IMR-90 (cell line): ENCODE measurements at places on chromosomes 6 and 20. TPM values are rescaled to one million over a fixed set of nuclear protein-coding genes. Genes with fewer than 3 reads are reported as not detected.

DNA sequence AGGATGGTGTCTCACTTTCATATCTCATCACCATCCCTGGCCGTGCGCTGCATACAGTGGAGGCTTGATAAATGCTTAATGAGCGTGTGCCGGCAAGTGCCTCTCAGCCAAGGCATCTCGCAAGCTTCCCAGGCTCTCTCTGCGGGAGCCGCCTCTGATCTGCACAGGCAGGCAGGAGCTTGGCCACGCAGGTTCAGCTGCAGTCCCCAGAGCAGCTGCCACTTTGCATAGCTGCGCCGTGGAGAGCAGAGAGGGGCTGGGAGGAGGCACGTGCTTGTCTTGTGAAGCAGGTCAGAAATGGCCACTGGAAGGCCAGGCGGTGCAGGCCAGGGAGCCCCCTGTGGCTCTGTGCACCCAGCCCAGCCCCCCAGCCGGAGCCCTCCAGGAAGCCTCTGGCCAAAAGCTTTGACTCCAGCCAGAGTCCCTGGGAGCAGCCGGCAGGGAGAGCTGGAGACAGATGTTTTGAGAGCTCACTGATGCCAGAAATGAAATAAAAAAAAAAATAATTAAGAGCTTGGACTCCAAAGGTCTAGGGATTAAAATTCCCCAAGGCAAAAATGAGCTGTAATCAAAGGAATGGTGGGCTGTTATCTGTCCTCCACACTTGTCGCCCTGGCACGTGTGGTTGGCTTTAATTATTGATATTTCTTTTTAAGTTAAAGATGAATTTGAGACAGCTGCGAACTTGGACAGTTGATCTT is 377.0 kb downstream of the CDH4 start:
- DNase-seq: no peak
- H3K27ac ChIP-seq: no peak overlapping the region
- H3K36me3 ChIP-seq: no peaks in the 10 kb centered on the region
- no peaks in the 10 kb centered on the region; the same call in 1 of the 2 replicates for H3K27me3 ChIP-seq
- no peak overlapping the region for H3K4me3 ChIP-seq

DNA sequence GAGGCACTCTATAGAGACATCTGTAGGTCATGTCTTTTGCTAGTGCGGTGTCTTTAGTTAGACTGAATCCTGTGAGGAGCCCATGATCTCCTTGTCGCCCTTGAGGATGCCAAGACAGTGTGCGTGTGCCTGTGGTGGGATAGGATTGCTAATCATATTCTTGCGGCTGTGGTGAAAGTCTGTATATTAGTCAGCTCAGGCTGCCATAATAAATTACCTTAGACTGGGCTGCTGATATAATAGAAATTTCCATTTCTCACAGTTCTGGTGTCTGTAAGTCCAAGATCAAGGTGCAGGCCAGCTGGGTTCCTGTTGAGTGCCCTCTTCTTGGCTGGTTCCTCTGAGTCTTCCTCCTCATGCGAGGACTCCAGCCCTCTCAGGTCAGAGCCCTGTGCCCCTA is 141.2 kb downstream of the JARID2 start:
- H3K36me3 ChIP-seq: no peaks in the 10 kb centered on the region
- DNase-seq: peak; percentile 69
- H3K4me3 ChIP-seq: no peak overlapping the region
- peaks cover 32% of the 10 kb centered on the region for H3K4me1 ChIP-seq
- H3K27ac ChIP-seq: no peak overlapping the region
- H3K27me3 ChIP-seq: no peaks in the 10 kb centered on the region

- no peak for DNase-seq
- H3K27me3 ChIP-seq: no peaks in the 10 kb centered on the region
- no peak overlapping the region for H3K4me3 ChIP-seq
- no peaks in the 10 kb centered on the region for H3K4me1 ChIP-seq
- H3K36me3 ChIP-seq: no peaks in the 10 kb centered on the region
Measured at GRCh38 chr6:168649209-168649608, 208.2 kb downstream of the SMOC2 start.

DNA sequence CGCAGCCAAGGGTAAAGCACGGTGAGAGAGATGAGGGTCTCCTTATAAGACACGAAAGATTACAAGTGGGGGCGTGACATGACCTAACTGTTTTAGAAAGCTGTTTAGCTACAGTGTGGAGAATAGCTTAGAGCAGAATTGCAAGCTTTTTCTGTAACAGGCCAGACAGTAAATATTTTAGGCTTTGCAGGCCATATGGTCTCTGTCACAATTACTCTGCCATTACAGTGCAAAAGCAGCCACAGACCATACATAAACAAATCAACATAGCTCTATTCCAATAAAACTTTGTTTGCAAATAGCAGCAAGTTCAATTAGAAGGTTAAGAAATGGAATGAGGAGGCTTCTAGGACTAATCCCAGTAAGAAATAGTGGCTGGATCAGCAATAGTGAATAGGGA is 16.8 kb downstream of the PGM3 start:
- no peak overlapping the region; the same call in 1 of the 2 replicates for H3K27ac ChIP-seq
- peaks cover 5% of the 10 kb centered on the region; the same call in 1 of the 2 replicates for H3K4me1 ChIP-seq
- H3K36me3 ChIP-seq: peaks cover 47% of the 10 kb centered on the region
- DNase-seq: no peak
- H3K4me3 ChIP-seq: no peak overlapping the region
- H3K27me3 ChIP-seq: no peaks in the 10 kb centered on the region

DNA sequence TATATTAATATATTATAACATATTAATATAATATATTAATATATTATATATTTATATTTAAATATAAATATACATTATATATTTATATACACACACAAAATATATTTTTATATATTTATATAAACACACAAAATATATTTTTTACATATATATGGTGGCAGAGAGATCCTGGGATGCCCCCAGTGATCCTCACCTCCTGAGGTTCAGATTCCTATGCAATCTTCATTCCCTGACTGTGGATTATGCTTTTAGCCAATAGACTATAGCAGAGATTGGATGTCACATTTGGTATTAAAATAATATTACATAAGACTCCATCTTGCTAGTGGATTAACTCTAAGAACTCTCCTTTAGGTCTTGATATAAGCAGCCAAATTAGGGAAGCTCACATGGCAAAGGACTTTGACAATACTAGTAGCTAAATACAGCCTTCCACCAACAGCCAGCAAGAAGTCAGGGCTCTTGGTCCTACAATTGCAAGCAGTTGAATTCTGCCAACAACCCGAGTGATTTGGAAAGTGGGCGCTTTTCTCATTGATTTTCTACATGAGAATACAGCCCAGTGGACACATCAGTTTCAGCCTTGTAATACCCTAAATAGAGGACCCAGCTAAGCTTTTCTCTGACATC is 681.0 kb downstream of the C6orf118 start:
- DNase-seq: no peak
- H3K4me3 ChIP-seq: no peak overlapping the region
- H3K36me3 ChIP-seq: no peaks in the 10 kb centered on the region
- no peak overlapping the region for H3K27ac ChIP-seq
- no peaks in the 10 kb centered on the region for H3K4me1 ChIP-seq

DNA sequence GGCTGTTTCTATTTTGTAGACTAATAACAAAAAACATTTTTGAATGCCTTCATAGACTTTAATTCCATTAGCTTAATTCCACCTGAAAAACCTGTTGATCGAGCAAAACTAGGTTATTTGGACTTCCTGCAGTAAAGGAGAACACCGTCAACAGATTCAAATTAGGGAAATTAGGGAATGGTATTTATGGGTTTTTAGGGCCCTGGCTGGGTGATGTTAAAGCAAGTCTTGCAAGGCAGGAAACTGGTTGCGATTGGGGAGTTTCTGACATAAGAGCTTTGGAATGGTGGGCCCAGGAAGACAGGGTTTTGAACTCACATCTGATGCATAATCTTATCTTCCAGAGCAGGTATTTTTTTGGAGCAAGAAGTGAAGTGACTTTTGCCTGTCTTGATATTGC is 40.1 kb upstream of the TFAP2C start:
- no peak for DNase-seq
- H3K27me3 ChIP-seq: no peaks in the 10 kb centered on the region
- no peak overlapping the region for H3K4me3 ChIP-seq
- H3K36me3 ChIP-seq: no peaks in the 10 kb centered on the region
- no peaks in the 10 kb centered on the region for H3K4me1 ChIP-seq

DNA sequence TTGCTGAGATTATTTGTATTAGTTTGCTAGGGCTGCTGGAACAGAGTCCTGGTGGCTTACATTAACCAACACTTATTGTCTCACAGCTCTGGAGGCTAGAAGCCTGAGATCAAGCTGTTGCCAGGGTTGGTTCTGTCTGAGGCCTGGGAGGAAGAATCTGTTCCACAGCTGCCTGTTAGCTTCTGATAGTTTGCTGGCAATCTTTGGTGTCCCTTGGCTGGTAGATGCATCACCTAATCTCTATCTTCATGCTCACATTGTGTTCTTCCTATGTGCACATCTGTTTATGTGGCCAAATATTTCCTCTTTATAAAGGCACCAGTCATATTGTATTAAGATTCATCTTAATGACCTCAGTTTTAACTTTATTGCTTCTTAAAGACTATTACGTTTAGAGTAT is 19.5 kb downstream of the SF3B5 start:
- no peak overlapping the region for H3K4me3 ChIP-seq
- no peak overlapping the region for H3K27ac ChIP-seq
- H3K36me3 ChIP-seq: no peaks in the 10 kb centered on the region

- H3K4me3 ChIP-seq: no peak overlapping the region
- no peak overlapping the region for H3K27ac ChIP-seq
- H3K4me1 ChIP-seq: no peaks in the 10 kb centered on the region; the same call in 1 of the 2 replicates
- H3K36me3 ChIP-seq: no peaks in the 10 kb centered on the region
Measured at GRCh38 chr6:136438441-136438840, 111.8 kb downstream of the MAP7 start.

The TBC1D22B gene
- total RNA-seq: 6.6 and 7.5 TPM in 2 replicates

The FAM184A gene
- total RNA-seq: not detected in 2 replicates
